ENCODE measurements at places on chromosomes 12 and 14.

GRCh38 chr12:3184485-3184884 lies 107.3 kb downstream of the TSPAN9 start:
- no peak for DNase-seq

- no peak for DNase-seq
These were observed 70.7 kb downstream of the KCNMB4 start for GRCh38 chr12:70436836-70437235.

GRCh38 chr12:1309613-1310012 lies 284.8 kb downstream of the FBXL14 start:
- no peak for DNase-seq

DNA sequence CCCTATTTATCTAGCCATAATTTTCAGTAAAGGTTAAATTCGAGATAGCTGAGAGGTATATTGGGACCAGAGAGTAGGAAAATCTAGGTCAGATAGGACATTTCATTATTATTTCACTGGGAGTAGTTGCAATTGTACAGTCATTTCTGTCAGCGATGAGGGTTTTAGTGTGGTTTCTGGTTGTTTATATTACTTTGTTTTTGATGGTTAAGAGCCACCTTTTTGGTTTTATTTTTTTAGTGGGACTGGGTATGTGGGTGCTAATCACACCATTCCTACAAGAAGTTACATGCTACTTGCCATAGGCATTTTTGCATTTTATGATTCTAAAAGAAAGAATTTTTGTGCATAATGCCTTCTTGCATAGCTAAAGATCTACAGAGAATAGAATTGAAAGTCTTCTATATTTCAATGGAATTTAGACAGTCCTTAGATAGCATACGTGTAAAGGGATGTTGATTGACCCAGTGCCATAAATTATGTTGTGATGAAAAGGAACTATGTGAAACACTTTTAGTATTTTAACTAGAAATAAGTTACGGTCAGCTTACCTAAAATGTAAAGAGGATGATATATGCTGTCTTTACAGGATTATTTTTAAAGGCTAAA lies 85.2 kb downstream of the KTN1 start:
- DNase-seq: no peak

- peak; percentile 38 for DNase-seq
These were observed 255.4 kb downstream of the DAD1 start for GRCh38 chr14:22333422-22334274.

DNA sequence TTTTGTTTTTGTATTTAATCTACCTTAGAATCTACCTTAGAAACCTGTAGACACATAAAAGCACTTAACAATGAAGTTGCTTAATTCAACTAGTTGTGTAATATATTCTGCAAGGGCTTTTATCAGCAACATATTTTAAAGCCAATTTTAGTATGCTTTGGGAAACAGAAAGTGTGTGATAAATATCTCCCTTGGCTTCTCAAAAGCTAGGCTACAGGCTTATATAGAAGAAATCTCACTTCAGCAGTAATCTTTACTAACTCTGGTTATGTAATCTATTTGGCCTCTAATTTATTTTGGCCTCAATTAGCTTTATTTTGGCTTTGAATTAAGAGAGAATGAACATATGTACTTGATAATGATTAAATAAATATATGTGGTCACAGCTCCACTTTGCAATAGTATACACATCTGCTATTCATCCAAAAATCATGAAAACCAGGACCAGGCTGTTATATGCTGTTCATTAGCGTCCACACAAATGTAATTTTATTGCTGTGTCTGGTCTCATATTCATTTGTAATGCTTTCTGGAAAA lies 37.2 kb downstream of the LRP6 start:
- DNase-seq: no peak

DNA sequence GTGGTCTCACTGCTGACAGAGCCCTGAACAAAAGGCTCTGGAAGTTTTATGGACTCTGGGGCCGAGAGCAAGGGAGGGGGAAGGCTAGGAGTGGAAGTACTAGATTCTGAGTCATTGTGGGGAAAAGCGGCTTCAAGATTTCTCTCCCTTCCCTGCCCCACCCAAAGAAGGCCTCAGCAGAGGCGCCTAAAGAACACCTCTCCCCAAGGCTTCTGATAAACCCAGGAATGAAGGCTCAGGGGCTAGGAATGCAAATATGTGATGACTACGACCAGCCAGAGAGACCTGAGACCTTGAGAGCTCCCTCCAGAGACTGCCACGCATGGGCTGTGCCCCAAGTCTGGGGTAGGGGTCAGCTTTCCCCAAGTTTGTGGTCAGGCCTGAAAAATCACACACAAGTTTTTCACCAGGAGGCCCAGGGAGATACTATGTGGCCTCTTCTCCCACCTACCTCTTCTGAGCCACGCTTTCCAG lies 130.7 kb upstream of the HIF1A start:
- no peak for DNase-seq

- DNase-seq: no peak
These were observed 152.0 kb downstream of the TMEM132C start for GRCh38 chr12:128418944-128419343.

DNA sequence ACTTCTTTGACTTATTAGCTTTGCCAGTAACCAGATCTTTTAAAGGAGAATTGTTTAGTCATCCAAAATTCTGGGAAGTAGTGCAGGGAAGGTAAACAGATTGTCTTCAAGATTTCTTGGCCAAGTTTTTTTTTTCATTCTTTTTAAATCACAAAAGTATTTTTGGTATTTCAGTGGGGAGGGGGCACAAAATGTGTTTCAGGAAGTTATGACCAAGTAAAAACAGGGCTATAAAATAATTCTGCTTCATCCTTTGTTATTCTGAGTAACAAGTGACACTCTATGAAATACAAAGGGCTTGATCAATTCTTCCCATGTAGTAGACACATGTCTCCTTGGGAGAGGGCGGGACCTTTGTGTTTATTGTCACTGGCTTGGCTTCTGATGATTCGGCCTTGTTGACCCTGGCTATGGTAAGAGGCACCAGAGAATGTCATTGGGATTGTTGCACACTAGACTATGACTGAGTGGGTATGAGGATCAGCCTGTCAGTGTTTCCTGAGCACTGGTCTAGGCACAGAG lies 55.4 kb downstream of the SUSD6 start:
- no peak for DNase-seq

GRCh38 chr12:122190842-122191668 lies 8.1 kb downstream of the LRRC43 start:
- DNase-seq: peak; percentile 6

- no peak for DNase-seq
These were observed 46.6 kb downstream of the ATF7 start for GRCh38 chr12:53579545-53579955.

DNA sequence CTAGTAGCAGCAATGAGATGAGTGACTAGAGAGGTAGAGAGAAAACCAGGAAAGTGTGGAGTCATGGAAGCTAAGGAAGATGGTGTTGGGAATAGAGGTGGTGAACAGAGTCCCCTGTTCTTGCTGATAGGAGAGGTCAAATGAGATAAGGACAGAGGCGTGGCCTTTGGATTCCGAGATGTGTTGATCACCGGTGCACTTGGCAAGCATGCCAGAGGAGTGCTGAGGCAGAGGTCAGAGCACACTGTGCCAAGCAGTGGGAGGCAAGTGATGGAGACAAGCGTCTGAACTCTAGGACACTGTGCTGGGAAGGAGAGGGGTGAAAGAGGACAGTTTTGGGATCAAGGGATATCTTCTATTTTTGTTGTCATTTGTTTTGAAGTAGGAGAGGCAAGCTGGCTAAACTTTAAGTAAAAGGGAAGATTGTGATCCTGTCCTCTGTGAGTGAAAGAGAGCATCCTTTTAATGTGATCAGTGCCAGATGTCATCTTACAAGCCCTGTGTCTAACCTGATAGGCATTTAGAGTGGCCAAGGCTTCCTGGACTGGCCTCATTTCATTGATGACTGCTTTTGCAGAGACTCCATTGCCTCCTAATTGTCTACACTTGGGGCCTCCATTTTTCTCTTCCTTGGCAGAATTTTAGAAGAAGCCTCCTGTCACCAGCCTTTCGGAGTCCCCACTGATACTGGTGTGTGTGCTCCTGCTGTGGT lies 336.4 kb downstream of the CACNA1C start:
- DNase-seq: no peak

- no peak for DNase-seq
These were observed 119.0 kb downstream of the RBM19 start for GRCh38 chr12:113846883-113847755.

- DNase-seq: no peak
These were observed 61.8 kb upstream of the ATF7IP start for GRCh38 chr12:14303661-14304155.

DNA sequence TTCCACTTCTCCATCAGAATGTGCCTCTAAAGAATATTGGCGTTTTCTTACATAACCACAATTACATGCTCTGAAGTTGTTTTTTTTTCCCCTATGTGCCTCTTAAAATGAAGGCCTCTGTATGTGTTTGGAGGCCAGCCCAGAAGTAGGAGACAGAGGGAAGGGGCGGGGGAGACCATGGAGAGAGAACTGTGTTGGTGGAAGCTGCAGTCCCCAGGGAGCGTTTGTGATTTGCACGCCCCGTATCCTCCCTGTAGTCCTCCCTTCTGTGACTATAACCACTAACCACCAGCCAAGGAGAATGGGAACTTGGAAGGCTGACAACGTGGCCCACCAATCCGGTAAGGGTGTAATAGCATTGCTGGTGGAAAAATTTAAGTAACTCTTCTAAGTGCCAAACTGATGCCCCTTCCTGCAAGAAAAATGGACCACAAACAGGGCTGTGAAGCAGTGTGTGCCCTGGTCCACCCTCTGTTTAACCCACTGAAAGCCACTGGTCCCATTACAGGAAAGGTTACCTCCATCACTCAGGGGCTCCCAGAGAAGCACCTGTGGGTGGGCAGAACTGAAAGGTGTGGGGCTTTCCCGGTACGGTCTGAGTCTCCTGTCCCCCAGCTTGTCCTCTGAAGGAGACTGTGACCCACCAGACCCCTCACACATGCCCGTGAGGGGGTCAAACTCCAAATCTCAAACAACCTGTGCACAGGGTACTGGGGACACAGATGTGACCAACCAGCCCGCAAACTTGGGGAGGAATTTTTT lies 36.8 kb downstream of the CCDC88C start:
- peak; percentile 74 for DNase-seq

Data from brain (organoid and tissue), 16 donors.